Heart left ventricle (tissue), 16 donors: ENCODE measurements at places on chromosomes 4 and X. TPM values are rescaled to one million over a fixed set of nuclear protein-coding genes. Genes with fewer than 3 reads are reported as not detected.

Gene MAGEA11
- not detected for total RNA-seq

Gene FAM90A26
- not detected for total RNA-seq

Gene CXCL11
- not detected for total RNA-seq

Gene RHOXF2B
- not detected for total RNA-seq

Gene ANXA10
- not detected for total RNA-seq

Gene ADRA2C
- total RNA-seq, result 3.5 TPM

DNA sequence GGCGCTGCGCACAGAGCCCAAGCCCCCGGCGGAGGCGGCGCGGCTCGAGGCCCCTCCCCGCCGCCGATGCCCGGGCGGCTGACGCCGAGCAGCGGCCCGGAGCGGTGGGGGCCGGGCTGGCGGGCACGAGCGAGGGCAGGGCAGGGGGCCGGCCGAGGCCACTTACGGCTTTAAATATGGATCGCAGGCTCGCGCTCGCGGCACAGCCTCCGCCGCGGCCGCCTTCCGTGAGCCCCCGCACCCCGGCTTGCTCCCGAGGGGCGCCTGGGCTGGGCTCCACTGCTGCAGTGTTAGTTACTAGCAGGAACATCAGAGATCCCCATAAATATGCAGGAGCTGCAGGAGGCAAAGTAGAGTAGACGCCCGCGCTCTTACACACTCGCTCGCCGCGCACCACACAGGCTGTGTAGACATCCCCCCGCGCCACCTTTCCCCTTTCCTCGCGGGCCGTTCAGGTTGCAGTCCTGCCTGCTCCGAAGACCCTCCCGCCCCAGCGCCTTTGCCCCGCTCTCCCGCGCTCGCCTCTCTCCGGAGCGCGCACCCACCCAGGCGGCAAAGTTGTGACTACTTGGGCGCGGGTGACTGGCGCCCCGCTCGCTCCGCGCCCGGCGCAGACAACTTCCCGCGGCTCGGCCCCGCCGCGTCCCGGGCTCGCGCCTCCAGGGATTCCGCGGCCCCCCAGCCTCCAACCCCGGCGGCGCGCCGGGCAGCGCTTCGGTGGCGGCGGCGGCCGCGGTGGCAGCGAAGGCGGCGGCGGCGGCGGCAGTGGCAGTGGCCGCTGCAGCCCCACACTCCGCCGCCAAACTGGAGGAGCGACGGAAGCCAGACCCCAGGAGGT lies 152.0 kb upstream of the SLC4A4 start:
- peak; percentile 64 for DNase-seq

GRCh38 chrX:38805432-38806389 lies 4.5 kb downstream of the MID1IP1 start:
- peak; percentile 64 for DNase-seq

DNA sequence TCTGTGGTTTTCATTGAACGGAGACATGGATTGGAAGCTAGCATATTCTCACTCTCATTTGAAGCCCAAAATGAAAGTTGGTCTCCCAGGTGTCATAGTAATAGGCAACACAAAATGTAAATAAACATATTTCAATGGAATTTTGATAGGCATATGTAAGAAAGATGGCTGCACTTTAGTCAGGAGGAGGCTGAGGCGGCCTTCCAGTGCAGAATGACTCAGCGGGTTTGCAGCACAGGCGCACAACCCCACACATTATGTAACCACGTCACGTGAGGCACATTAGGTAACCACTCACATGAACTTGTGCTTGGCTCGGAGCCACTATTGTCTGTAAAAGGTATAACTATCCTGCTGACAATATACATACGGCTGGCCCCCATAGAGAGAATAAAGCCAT lies 381.7 kb downstream of the GPAT3 start:
- DNase-seq, result no peak

DNA sequence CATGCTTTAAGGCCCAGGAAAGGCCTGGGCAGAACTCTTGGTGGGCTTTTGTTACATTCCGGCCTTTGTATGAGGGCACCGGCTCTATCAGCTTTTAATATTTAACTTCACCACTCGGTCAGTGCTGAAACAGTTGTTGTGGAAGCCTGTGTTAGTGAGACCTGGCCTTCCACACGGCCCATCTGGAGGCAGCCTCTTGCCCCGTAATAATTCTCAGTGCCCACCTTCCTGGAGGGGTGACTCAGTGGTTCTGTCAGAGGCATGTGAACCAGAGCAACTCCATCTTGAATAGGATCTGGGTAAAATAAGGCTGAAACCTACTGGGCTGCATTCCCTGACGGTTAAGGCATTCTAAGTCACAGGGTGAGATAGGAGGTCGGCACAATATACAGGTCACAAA lies 162.0 kb upstream of the STS start:
- no peak for DNase-seq

GRCh38 chr4:121243485-121243884 lies 79.4 kb upstream of the TNIP3 start:
- DNase-seq, result no peak

GRCh38 chr4:158161551-158162354 lies 11.1 kb downstream of the GASK1B start:
- DNase-seq, result peak; percentile 61

DNA sequence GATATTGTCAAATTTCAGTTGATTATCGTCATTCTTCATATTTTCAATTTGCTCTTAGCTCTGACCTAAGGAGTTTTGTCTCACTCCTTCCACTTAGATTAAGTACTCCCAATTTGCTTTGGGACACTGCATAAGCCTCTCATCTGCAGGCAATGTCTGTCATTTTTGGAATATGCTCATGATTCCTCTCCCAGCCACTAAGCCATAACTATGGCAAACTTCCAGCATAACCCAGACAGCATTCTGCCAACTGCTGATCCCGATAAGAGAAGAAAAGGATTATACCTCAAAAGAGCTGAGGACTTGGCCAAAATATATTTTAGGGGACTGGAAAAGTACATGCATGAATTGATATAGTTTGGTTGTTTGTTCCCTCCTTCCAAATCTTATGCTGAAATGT lies 444.4 kb downstream of the GABRG1 start:
- DNase-seq, result no peak

GRCh38 chr4:5710961-5711478 lies at the start of gene EVC:
TSS of gene EVC (plus strand) at chr4:5711201. CDS start at chr4:5711381, 180 bp downstream.
- DNase-seq, result peak; percentile 89

DNA sequence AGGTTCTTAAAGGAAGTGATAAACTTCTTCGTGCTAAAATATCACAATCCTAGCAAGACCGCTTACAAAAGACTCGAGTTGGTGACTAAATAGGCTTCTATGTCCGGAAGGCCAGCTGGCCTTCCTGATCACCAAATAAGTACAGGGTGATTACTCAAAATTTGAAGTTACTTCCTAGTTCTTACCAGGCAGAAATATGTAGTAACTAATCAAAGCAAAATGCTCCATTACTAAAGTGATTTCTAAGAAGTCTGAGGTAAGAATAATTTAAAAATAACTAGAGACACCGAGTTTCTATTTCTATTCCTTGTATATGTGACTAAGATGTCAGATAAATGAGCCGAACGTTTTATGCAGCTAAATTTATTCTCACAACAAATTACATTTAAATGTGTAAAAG lies 62.2 kb downstream of the NSUN7 start:
- DNase-seq, result no peak

DNA sequence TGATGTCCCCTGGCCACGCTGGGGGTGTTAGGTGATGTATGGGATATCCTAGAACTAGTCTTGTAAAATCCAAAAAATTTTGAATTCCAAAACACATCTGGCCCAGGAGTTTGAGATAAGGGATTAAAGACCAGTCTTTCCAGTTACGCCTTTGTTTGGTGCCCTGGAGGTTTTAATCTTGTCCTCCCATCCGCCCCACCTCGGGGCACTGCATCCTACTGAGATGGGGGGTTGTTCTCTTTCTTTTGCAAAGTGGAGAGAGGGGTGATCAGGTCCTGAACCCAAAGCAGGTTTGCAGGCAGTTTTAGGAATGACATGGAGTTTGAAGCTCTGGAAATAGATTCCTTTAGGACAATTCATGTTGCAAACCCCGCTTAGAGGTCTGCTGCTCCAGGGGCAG lies 1.8 kb downstream of the SUV39H1 start:
- DNase-seq, result no peak

DNA sequence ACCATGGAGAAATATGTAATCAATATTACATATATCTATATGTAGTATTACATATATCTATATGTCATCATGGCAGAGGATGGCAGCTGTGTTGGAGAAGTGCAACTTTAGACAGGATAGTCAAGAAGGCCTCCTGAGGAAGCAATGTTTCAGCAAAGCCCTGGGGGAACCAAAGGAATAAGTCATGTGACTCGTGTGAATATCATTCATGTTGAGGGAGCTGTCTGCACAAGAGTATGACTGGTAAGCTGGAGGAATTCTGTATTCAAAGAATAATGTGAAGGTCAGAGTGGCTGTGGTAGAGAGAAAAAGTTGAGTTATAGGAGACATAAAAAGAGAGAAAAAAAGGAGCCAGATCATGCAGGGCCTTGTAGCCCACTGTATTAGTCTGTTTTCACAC lies 92.9 kb upstream of the EDNRA start:
- DNase-seq, result no peak

DNA sequence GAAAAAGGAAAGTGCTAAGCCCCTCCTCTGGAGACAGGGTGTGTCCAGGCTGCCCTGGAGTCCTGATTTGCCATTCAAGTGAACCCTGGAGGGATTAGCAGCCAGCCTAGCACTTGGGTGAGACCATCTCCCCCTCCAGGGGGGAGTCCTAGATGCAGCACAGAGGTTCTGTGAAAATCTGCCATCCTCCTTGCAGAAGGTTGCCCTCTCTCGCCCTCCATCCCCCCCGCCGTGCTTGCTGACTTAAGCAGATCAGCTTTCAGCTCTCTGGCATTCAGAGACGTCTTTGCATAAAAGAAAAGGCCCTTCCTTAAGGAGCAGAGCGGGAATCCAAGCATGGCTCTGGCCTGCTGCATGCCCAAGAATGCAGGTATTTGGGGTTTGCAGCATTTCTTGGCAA lies 102.1 kb upstream of the SCML1 start:
- DNase-seq, result no peak

- DNase-seq, result no peak
Observed at GRCh38 chrX:130418740-130419139, 17.0 kb downstream of the RBMX2 start.

DNA sequence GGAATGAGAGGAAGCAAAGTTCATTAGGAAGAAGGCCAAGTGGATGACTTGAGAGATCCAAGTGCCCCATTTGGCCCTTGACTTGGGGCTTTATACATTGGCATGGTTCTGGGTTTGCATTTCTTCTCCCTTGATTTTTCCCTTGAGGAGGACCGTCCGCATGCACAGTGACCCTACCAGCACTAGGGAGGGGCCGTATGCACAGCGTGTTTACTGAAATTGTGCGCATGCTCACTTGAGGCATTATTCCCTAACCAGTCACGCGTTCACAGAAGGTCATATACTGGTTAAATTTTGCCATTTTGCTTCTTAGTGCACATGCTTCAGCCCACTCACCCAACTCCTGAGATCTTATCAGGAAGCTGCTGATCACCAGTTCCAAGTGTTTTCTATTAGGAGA lies 35.1 kb downstream of the PAGE2 start:
- no peak for DNase-seq

DNA sequence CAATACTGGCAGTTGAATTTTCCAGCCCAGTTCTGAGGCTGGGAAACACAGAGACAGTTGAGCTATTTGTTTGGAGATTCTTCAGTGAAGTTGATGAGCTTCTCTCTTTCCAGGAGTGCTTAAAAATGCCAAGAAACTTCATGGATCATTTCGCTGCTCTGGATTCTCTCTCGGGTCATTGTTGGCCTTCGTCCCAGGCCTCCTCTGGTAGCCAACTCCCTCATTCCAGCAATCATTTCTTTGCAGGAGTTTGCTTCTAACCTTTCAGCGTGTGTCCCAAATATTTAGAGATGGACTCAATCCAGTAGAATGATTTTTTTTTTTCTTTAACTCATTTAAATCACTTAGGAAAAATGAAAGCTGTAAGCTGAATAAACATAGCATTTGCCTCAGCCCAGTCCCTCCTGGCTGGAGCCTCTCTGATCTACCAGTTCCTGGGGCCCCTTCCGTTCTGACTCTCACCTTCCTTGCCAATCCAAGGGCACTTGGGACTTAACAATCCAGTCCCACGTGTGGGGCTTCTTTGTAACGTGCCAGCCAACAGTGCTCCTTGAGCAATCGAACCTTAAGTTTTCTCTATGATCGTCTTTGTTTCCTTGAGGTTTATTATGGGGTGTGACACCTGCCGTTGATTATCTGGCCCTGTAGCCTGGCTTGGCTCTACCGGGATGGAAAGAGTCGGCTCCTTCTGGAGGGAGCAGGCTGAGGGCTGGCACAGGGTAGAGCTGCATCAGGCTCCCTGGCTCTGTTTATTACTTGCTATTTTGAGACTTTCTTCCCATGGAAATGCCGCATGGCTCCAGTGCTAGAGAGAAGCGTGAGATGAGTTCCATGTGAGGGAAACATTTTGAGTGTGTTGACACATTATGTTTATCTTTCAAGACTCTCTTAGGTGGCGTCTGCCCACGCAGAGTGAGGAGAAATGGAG lies 80.4 kb upstream of the GPC4 start:
- DNase-seq, result no peak

DNA sequence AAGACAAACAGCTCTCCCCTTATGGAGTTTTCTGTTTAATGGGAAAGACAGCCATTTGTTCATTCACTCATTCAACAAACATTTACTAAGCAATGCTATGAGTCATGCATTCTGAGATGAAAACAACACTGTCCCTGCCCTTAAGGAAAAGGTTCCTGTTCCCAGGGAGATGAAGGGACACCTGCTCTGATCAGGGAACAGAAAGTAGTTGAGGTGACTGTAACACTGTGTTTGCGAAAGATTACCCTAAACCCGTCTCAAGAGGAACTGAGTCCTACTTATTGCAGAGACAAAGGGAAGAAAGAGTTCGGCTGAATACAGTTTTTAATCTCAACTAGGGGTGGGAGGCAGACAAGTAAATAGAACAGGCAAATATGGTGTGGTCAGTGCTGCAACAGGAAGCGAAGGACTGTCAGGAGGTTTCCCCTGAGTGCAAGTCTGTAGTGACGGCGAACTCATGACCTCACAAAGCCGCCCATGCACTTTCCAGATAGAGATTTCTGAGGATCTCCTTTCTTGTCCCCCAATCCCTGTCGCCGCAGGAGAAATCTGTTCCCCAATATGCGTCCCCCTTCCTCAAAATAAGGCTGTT lies 712 bp downstream of the STX18 start:
- peak; percentile 33 for DNase-seq

DNA sequence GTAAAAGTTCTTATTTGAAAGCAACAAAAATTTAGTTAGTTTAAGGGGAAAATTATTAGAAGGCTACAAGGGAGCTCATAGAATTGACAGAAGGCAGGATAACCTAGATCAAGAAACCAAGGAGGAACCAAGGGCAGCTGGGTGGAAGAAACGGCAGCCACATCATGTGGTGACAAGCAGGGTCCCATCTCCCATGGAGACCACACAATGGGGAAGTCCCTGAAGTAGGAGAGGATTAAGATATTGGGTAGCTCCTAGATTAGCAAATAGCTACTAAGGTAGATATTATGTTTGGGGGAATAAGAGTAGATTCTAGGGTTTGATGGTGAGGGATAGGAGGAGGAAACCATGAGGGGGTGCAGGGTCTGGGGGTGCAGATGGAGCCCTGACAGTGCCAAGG lies 48.0 kb upstream of the TMEM154 start:
- no peak for DNase-seq

- no peak for DNase-seq
Observed at GRCh38 chr4:174222266-174222872, 61.1 kb downstream of the FBXO8 start.
